ENCODE measurements at places on chromosomes 3 and 15.

- DNase-seq, result no peak
Measured at GRCh38 chr3:152941859-152942258, 106.9 kb downstream of the P2RY1 start.

DNA sequence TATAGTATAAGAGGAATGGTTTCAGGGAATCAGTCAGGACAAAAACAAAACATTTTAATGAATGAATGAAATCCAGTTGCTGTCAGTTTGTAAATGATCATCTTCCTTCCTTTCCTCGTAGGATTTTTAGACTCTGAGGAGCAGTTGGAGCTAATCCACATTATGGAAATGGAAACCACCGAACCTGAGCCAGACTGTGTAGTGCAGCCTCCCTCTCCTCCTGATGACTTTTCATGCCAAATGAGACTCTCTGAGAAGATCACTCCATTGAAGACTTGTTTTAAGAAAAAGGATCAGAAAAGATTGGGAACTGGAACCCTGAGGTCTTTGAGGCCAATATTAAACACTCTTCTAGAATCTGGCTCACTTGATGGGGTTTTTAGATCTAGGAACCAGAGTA is 3.1 kb downstream of the TIPARP start:
- DNase-seq, result no peak

DNA sequence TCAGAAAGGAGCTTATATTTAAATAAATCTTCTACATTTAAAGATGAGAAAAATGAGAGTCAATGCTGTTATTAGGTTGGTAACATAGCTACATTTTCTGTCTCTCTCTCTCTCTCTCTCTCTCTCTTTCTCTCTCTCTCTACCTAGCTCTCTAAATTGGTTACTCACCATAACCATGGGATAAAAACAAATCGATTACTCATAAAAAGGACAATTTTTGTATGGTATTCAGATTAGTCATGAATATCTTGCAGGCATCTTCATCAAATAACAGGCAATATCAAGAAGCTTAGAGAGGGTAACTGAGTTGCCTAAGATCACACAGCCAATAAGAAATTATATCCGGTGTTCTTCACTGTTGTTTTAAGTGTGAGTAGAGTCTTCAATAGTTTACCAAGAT is 81.8 kb upstream of the ALCAM start:
- DNase-seq, result no peak

- no peak for DNase-seq
Measured at GRCh38 chr3:160825311-160825800, 69.3 kb downstream of the PPM1L start.

GRCh38 chr3:124859025-124859424 is 28.1 kb downstream of the ITGB5 start:
- DNase-seq, result no peak

GRCh38 chr15:83275412-83275811 is 9.1 kb downstream of the BNC1 start:
- DNase-seq, result no peak

- DNase-seq, result no peak
Measured at GRCh38 chr3:81580355-81580754, 181.1 kb downstream of the GBE1 start.

DNA sequence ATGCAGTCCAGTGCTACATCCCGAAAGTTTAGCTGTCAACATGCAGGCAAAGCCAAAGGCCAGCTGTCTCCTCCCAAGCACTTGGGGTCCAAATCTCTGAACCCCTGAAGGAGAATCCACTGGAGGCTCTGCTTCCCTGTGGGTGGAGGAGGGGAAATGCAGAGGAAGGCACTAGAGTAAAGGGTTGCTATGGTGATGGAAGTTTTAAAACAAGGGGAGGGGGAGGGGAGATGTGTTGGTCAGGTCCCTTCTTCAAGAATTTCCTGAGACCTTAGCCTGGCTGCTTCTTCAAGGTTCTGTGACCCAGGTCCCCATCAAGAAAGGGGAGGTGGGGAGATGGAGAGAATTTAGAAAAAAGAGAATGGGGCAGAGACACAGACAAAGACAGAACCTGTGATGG is 2.3 kb downstream of the CAMKV start:
- DNase-seq, result no peak

DNA sequence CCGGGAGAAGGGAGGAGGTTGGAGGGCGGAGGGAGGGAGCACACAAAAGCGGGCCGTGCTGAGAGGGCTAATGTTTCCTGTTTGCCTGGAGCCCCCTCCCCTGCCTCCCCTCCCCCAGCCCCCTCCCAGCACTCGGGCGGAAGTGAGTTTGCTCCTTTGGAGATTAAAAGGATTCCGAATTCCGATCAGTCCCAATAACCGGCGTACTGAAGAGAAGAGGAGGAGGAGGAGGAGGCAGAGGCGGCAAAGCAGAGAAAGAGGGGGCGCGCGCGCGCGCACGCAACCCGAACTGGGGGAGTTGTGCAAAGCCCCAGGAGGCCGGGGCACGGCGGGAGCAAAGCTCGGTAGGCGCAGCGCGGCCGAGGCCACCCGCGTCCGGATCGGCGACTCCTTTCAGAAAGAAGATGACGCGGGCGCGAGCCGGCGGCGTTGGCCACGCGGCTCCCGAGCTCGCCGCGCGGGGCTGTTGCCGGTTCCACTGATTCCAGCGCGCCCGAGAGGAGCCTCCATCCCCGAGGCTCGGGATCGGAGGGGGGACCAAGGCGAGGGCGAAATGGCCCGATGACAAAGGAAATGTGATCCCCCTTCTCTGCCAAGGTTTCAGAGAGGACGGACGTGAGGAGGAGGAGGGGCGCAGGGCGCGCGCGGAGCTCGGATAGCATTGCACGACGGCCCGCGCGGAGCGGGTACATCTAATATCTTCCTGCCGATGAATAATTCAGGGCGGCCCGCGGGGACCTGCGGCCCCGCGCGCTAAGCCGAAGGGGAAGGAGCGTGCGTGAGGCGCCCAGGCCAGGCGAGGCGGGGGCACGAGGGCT is 1.1 kb upstream of the TRIM71 start:
- DNase-seq, result no peak

- DNase-seq, result no peak
Measured at GRCh38 chr3:106906074-106906473, 471.2 kb upstream of the CCDC54 start.

- no peak for DNase-seq
Measured at GRCh38 chr3:56314842-56315241, 153.4 kb downstream of the ERC2 start.

DNA sequence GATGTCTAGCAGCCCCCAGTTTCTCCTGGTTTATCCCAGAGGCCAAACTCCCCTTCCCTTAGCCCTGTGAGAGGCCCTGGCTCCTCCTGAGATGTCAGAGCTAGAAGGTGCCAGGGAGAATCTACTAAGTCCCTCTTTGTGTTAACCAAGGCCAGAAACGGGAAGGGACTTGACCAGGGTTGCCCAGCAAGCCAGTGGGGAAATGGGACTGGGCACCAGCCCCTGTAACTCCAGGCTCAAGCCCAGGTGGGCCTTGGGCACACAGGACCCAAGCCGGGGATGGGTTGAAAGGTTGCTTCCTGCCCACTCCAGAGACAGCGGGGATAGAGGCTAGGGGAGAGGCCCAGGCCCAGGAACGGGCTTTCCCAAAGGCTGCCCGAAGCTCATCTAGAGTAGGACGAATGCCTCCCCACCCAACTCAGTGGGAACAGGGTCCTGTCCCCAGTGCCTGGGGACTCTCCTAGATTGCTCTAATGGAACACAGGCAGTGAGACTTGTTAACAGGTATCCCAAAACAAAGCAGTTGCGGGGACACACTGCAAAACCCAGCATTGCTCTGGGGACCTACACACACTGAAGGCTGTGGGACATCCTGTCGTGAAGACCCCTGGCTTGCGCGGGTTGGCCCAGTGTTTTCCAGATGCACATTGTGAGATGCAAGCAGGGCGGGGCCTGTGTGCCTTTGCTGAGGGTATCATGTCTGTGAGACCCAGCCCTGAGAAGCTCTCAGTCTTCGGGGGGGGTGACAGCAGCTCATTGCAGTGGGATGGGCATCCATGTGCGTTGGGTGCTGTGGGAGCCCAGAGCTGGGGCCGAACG is 12.9 kb upstream of the TXNRD3 start:
- no peak for DNase-seq

GRCh38 chr3:46549408-46549904 is 16.6 kb downstream of the LRRC2 start:
- DNase-seq, result no peak

GRCh38 chr3:143084856-143085731 is 34.5 kb upstream of the CHST2 start:
- DNase-seq, result no peak

GRCh38 chr15:79436037-79436780 is 4.1 kb downstream of the MINAR1 start:
- DNase-seq, result no peak

- no peak for DNase-seq
Measured at GRCh38 chr15:85374831-85375230, 5.6 kb upstream of the AKAP13 start.

DNA sequence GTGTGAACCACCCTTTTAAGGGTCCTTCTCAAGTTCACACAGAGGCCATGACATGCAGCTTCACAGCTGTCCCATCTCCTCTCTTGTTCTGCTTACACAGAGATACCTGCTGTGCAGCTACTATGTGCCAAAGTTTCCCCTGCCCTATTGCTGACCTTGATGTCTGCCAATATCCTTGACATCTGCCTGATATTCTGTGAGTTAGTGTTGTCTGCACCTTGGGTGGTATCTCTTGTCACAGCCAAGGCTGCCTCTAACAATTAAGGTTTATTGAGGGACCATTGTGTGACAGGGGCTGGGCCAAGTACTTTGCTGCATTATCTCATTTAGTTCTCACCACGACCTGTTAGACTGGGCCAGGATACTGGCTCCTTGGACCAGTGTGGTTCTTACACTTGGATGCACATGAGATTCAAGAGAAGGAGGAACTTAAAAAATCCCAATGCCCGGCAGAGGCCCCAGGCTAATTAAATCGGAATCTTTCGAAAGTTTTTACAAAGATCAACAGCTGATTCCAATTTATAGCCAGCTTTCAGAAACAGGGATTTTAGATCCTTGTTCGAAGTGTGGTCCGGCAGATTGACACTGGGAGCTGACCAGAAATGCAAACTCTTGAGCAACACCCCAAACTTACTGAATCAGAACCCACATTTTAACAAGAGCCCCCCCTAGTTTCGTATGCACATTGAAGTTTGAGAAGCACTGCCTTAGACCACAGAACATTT is 178.6 kb downstream of the SATB1 start:
- DNase-seq, result no peak

GRCh38 chr3:153182501-153183293 is 20.7 kb downstream of the RAP2B start:
- DNase-seq, result no peak

DNA sequence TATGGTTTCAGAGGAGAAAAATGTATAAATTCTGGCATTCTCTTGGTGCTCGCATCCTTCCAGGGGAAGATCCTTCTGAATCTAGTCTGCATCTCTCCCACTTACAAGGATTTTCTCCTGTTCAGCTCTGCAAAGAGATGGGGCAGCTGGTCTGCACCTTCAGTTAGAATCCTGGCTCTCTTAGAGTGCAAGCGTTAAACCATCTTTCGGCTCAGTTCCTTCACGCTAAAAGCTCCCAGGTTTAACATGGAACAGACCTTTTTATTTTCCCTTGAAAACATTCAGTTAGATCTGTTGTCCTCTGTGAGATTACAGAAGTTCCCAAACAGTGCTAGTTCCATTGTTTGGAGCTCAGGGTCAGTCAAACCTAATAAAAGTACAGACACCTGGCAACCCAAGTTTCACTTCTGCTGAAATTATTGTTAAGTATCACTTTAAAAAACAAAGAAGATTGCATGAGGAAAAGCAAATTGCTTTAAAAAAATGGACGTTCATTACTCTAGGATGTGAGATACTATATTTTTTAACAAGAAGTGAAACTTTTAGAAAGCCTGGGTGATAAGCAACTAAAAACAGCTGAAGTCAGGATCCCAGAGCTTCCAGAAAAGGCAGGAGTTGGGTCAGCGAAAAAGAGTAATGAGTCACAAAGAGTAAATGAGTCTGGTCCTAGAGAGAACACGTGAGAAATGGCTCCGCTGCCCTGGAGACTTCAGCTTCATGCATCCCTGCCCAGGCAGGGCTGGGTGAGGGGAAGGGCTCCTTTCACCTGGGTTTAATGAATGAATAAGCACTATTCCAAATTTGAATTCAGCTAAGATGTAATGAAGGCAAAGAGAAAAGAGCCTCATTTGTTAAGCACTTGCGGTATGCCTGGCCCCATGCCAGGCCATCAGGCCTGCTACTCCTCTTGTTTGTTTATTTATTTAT is 63.3 kb downstream of the ABTB1 start:
- DNase-seq, result no peak

DNA sequence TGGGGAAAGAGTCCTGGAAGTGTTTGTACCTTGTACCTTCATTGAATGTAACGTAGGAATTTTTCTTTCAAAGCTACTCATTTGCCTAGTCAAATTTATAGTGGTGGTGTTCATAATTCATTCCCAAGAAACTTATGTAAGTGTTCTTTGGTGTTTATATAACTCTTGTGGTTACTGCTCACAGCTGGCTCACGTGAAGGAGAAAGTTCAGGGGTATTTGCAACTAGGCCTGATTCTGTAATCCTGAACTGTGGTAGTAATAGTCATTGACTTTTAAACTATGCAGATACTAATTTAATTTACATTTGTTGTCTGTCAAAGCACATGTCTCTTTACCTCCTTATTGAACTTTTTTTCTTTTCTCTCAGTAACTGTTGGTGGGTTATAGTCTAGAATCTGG is 50.5 kb upstream of the TEX264 start:
- no peak for DNase-seq

DNA sequence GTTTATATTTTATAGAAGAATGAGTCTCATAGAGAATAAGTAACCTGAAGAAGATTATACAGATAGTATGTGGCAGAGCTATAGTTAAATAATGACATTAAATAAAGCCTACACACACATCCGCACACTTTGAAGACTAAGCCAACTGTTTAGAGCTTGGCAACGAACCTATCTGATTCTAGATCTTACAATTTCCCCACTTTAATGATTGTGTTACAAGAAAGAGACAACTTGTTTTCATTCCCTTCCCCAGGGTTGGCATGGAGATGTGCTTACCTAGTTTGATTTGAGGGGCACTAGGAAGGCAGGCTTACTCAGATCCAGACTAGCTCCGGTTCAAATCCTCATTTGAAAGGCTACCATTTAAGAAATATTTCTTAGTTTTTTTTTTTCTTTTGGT is 61.9 kb upstream of the CBLB start:
- no peak for DNase-seq

DNA sequence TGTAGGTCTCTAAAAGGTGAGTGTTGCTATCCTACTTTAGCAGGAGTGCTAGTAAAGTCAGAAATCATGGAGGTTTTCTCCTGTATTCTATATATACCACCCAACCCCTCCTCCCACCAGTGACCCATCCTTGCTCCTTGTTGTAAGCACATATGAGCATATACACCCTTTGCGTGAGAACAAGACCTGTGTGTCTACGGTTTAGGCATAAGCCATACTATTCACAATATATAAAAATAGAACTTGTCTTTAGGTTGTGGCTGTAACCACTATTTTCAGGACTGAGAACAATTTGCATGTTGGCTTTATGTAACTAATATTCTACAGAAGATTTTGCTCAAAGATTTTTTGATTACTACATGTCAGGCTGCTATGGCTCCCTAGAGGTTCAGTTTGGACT is 59.1 kb upstream of the TOP2B start:
- no peak for DNase-seq

- DNase-seq, result no peak
Measured at GRCh38 chr15:69292826-69293420, 5.8 kb upstream of the PAQR5 start.

Data from stimulated activated CD8-positive, alpha-beta memory T cell treated with anti-CD3 and anti-CD28 coated beads, Interleukin-15, amount 100 ng/mL, for 4 hours (primary cell).